Activated T-cell treated with anti-CD3 and anti-CD28 coated beads for 24 hours (primary cell): ENCODE measurements at places on chromosomes 16 and 17.

GRCh38 chr17:35546487-35546886 lies 9.0 kb upstream of the SLFN12L start:
- DNase-seq: no peak

DNA sequence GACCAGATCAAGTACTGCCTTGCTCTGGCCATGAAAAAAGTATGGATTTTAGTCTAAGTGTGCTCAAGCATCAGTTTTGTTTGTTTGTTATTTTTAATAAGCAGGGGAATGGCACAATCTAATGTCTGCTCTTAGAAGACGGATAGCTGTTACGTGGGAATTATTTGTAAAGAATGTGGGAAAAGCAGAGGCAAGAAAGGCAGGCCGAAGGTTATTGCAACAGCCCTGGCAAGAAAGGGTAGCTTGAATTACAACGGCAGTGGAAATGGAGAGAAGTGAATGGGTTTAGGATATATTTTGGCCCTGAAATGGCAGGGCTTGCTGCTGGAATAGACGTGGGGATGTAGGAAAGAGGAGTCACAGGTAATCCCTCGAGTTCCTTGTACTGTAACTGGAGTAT lies 987 bp upstream of the HASPIN start:
- DNase-seq: no peak

- DNase-seq: no peak
Measured at GRCh38 chr17:37310940-37311339, 64.8 kb upstream of the C17orf78 start.

GRCh38 chr16:51987519-51987918 lies 559.4 kb downstream of the TOX3 start:
- DNase-seq: no peak

DNA sequence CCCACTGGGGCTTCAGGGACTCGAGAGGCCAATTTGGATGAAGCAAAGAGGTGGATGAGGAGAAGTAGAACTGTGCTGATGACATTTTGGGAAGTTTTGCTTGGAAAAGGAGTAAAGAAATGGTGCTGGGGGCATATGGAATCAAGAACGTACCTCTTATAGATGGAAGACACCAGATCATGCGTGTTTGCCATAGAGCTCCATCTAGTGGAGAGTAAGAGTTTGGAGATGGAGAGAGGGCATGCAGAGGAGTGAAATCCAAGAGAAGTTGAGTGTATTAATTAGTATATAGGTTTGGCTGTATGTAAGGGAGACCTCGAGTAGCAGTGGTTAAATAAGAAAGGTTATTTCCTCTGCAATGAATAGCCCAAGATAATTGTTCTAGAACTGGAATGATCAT lies 56.0 kb downstream of the SHISA6 start:
- DNase-seq: no peak

GRCh38 chr17:38465391-38466345 lies 37.4 kb downstream of the ARHGAP23 start:
- DNase-seq: no peak

DNA sequence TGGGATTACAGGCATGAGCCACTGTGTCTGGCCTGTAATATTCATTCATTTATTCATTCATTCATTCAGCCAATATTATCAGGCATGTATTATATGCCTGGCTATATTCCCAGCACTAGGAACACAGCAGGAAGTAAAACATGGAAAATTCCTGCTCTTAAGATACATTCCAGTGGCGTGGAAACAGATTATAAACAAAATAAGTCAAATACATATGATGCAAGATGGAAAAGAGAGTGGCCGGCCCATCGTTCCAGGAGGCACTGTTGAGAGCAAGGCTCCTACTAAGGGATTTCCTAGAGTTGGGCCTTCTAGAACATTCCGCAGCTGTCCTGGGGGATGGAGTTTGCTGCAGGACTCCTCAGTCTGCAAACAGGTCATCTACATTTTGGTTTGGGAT lies 17.7 kb downstream of the ADCY9 start:
- DNase-seq: no peak

DNA sequence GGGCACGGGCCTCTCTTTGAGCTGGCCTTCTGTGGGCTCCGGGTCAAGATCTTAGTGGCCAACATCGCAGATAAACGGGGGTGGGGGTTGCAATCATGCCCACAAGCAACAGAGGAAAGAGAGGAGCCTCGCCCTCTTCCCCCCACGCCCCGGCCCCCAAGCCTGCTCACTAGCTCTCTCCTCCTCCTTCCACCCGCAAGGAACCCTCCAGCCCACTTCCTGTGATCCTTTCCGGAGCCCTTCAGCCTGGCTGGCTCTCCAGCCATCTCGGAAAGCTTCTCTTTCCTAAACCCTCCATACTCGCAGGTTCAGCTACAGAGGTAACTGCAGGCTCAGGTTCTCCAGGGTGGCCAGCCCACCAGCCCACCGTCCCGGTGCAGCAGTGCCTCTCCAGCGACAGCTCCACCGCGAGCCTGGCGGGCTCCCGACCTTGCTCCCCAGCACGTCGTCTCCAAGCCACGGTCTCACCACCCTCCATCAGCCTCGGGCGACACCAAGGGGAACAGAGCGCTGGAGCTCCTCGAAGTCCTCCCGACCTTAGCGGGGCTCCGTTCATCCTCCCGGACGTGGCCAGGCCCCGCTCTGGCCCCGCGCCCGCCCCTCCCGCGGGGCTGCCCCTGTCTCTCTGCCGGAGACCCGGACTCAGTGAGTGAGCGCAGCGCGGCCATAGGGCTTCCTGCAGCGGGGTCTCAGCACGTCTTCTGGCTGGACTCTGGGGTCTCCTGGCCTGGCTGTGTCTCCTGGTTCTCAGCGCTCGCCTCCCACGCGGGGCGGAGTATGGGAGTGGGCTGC lies 12.9 kb upstream of the ODF4 start:
- DNase-seq: peak; percentile 2
